ENCODE measurements at places on chromosomes 12 and 14.
A peak's percentile ranks its signal among the peaks of the same experiment; 100 is the strongest.

DNA sequence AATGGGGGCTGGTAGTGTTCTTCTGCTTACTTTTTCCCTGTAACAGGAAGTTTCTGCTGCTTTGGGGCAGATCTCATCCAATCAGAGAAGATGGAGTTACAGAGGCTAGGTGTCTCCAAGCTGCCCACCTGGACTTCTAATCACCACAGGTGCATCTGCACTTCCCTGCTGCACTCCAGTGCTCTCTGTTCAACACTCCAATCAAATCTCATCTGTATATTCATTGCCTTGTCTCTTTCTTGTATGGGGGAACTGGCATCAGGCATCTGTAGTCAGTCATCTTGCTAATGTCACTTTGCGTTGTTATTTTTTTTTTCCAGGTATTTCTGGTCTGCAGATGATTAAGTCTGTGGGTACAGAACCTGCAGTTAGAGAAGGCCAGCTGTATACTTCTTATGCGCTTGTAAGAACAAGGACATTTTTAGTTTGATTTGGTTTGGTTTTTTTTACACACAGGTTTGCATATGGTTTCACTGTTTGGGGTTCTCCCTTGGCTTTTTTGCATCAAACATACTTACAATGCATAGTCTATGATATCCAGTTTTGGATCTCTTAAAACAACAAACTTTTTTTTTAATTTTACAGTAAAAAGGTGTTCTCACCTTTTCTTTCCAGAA is 116.0 kb downstream of the METTL25 start:
- no peak for DNase-seq
- no peaks in the 10 kb centered on the region for H3K27me3 ChIP-seq
- H3K4me3 ChIP-seq: no peak overlapping the region

DNA sequence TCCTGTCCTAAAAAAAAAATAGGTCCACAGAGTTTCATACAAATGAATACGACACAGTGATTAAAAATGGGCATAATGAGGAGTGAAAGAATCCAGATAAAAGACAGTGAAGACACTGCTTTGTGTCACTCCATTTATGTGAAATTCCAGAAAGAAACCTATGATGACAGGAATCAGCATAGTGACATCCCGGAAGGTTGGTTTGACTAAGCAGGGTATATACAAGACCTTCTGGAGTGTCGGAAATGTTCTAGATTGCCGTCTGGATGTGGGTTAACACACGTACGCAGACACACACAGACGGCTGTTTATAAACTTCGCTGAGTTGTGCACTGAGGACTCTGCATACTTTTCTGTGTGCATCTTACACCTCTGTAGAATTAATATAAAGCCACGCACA is 13.2 kb upstream of the CACNA2D4 start:
- no peak overlapping the region for H3K4me3 ChIP-seq
- no peak for DNase-seq
- H3K4me1 ChIP-seq: no peaks in the 10 kb centered on the region
- no peaks in the 10 kb centered on the region for H3K36me3 ChIP-seq
- H3K27me3 ChIP-seq: peaks cover 4% of the 10 kb centered on the region

GRCh38 chr14:50021261-50022031 is 94.9 kb downstream of the VCPKMT start:
- no peaks in the 10 kb centered on the region for H3K36me3 ChIP-seq
- H3K4me1 ChIP-seq: peaks cover 11% of the 10 kb centered on the region
- no peaks in the 10 kb centered on the region for H3K27me3 ChIP-seq
- no peak for DNase-seq
- no peak overlapping the region for H3K4me3 ChIP-seq

GRCh38 chr14:50944647-50945413 is 547 bp upstream of the PYGL start:
- peaks cover 12% of the 10 kb centered on the region for H3K4me1 ChIP-seq
- peak; percentile 79 for DNase-seq

DNA sequence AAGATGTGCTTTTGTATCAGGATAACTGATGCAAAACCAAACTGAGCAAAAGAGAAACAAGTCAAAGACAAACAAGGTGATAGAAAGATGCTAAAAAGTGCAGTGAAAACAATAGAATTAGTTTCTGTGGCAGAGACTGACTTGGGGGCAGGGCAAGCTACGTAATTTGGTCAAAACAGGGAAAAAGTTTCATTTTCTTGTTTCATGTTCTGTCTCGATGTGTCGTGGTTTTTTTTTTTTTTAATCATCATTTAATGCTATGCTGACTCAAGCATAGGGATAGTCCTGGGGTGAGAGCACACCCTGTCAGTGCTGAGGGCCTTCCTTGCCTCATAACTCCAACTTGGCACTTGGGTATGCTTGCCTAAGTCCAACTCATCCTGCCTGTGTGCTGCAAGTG is 144.1 kb upstream of the PTPRQ start:
- no peaks in the 10 kb centered on the region for H3K36me3 ChIP-seq
- H3K4me3 ChIP-seq: no peak overlapping the region
- no peak overlapping the region for H3K27ac ChIP-seq
- H3K4me1 ChIP-seq: no peaks in the 10 kb centered on the region
- DNase-seq: no peak

DNA sequence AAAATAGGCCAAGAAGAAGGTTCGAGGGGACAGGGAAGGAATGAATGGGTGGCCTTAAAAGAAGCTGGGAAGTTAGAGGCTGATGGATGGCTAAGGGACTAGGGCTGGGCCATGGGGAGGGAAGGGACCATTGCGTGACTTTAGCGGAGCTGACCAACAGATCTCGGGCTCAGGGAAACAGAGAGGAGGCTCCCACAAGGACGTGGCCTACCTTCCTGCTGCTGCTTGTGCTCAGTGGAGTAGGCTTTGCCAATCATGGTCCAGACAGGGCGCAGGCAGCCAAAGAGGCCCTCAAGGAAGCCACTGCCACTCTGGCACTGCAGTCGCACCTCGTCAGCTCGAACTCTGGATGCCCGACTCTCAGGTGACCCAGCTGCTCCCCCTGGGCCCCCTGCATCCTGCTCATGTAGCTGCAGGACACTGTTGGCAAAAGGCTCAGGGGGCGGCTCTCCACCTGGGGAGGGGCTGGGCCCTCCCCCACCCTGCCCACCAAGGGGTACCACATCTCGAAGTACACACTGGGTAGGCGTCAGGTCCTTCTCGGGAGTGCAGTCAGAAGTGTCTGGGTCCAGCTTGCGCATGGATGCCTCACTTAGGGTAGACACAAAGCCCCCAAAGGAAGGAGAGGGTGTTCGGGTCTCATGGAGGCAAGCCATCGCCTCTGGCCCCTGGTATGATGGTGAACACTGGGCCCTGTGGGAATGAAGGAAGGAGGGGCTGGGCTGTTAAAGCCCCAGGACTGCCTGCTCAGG is 12.3 kb downstream of the MAP3K12 start:
- H3K27me3 ChIP-seq: no peaks in the 10 kb centered on the region
- DNase-seq: peak; percentile 42
- no peak overlapping the region for H3K4me3 ChIP-seq
- H3K36me3 ChIP-seq: peaks cover 59% of the 10 kb centered on the region
- peaks cover under 1% of the 10 kb centered on the region for H3K4me1 ChIP-seq

DNA sequence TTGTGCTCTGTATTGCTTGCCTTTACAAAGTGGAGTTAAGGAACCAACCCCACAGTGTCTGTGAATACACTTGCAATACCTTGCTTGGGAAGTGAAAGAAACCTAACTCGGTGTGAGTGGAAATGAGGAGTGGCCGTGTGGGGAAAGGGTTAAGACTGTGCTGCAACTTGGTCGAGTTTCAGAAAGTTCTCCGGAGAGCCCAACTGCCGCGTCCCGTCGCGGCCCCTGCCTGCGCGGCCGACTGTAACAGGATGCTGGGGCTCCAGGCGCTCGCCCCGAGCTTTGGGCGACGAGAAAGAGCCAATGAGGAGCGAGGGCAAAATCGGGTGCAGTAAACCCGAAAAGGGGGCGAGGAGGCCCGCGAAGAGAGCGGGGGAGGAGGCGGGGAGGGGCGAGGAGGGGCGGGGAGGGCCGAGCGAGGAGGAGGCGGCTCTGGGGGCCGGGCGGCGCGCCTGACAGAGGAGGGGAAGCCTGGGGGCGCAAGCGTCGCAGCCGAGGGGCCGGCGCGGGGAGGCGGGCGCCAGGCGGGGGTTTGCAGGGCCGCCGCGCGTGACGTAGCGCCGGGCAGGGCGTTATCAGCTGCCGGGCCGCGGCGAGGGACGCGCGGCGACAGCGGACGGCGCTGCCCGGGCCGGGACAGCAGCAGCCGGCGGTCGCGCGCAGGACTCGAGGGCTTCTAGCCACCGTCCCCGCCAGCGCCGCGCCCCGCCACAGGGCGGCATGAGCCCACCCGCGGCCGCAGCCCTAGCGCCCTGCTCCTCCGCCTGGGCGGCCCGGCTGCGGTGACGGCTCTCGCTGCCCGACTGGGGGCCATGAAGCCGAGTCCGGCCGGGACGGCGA is at the start of gene DACT1:
Gene DACT1 (plus strand): TSS at position 572 of the 840 bp plus-strand sequence. CDS start 241 bp downstream, at position 813.
- H3K27ac ChIP-seq: peak within 1 kb of the TSS; percentile 81
- H3K4me3 ChIP-seq: peak within 1 kb of the TSS; percentile 67
- H3K36me3 ChIP-seq: peaks cover 7% of the 10 kb centered on the region
- H3K4me1 ChIP-seq: peaks cover 16% of the 10 kb centered on the region

DNA sequence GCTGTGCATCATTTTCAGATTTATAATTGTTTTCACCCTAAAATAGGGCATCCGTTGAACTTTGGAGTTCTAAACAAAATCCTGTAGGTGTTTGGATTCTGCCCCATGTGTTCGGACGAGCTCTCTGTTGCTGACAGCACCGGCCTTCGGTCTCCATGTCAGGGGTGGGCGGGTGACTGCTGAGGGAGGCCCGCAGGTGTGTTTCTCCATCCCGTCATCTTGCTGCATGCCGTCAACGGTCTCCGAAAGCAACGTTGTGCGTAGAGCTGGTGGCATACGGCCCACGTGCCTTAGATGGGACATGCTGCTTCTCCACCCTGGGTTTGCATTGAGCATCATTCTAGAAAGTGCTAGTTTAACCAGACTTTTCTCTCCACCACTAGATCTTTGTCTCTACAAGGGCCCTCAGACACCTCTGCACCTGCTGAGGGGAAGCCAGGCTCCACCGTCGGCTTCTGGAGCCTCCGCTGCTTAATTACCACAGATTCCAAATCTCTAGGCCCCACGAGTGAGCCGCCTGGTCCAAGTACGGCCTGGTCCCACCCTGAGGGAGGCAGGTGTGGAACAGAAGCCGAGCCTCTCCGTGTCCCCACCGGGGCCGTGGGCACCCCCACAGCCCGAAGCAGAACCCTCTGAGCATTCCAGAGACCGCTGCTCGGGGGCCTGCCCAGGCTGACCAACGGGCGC is 15.7 kb upstream of the AMN start:
- DNase-seq: peak; percentile 53
- no peaks in the 10 kb centered on the region for H3K27me3 ChIP-seq
- peaks cover 38% of the 10 kb centered on the region for H3K36me3 ChIP-seq
- H3K4me1 ChIP-seq: no peaks in the 10 kb centered on the region

DNA sequence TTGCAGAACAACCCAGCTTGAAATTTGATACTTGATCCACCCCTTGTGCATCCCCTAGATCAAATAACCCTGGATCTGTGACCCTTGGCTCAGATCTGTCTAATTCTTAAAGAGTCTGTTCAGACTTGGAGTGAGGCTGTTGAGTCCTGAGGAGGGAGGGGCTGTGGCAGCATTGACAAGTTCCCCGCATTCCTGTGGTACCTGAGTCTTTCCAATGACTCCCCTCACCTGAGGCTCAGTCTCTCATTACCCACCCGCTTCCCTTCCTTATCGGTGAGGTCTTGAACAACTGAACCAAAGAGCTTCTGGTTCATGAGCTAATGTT is 16.1 kb upstream of the HDAC7 start:
- H3K4me1 ChIP-seq: peaks cover 14% of the 10 kb centered on the region
- H3K27me3 ChIP-seq: no peaks in the 10 kb centered on the region
- H3K27ac ChIP-seq: no peak overlapping the region
- no peak overlapping the region for H3K4me3 ChIP-seq

- no peak for DNase-seq
- no peak overlapping the region for H3K4me3 ChIP-seq
- H3K27me3 ChIP-seq: no peaks in the 10 kb centered on the region
- no peaks in the 10 kb centered on the region for H3K4me1 ChIP-seq
Observed at GRCh38 chr12:130787445-130788410, 51.3 kb downstream of the STX2 start.

DNA sequence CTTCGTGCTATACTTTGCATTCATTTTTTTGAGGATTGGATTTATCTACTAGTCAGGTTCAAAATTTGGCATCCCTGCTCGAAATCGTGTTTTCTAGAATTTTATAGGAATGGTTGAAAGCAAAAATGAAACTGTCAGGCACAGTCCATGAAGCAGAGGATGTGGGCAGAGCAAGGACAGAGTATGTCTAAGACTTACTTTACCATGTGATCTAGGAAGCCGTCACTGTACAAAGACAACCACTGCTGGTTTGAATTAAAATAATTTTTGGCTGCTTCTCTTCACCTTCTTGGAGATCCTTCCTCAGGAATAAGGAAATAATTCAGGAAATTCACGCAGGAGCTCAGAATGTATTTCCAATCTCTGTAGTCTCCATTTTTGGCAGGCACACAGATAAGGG is 31.6 kb upstream of the SGPP1 start:
- H3K36me3 ChIP-seq: no peaks in the 10 kb centered on the region
- no peak for DNase-seq
- no peaks in the 10 kb centered on the region for H3K4me1 ChIP-seq
- peak overlapping the region; percentile 48 for H3K27ac ChIP-seq
- H3K4me3 ChIP-seq: peak overlapping the region; percentile 19

DNA sequence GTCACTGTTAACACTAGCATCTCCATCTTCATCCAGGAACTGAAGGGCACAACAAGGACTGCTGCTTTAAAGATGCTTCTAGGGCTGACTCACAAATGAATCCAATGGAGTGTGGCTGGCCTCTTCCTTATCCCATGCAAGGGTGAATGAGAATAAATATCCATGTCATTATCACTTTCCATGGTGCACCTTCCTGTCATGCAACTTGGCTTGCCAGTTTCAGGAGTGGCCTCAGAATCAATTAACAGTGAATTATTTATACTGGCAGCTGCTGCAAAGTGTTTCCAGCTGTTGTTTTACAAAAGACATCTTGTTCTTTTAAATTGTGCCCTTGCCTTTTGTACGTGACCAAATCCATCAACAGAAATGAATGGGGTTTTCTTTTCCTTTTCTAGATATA is 499.3 kb upstream of the TMEM132C start:
- H3K36me3 ChIP-seq: no peaks in the 10 kb centered on the region
- DNase-seq: no peak
- H3K27ac ChIP-seq: no peak overlapping the region
- no peak overlapping the region for H3K4me3 ChIP-seq
- no peaks in the 10 kb centered on the region for H3K27me3 ChIP-seq

DNA sequence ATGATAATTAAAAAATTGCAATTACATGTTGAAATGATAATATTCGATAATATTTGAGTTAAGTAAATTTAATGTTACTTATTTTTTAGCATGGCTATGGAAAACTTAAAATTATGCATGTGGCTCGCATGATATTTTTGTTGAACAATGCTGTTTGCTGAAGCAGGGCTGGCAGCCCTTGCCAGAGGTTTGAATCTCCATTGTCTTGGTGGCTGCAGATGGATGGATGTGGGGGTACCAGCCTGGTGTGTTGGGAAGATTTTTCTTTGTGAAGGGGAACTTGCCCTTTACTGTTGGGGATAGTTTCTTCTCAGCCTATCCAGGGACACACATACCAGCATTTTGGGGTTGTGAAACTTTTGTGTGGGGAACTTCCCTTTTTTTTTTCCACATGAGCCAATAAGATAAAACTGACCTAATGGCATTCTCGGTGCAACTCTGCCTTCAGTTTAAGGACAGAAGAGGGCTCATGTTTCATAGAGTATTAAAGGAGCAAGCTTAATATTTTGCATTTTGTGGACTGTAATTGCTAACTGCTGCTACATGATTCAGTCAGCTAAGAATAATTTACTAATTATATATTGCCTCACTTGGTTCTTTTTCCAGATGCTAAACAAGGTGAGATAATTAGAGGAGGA is 8.8 kb downstream of the RASSF3 start:
- no peak overlapping the region for H3K4me3 ChIP-seq
- peaks cover 77% of the 10 kb centered on the region for H3K4me1 ChIP-seq
- DNase-seq: no peak
- no peaks in the 10 kb centered on the region for H3K36me3 ChIP-seq
- H3K27me3 ChIP-seq: no peaks in the 10 kb centered on the region

Measured in upper lobe of right lung (tissue), 1 donor.